ENCODE measurements at places on chromosomes 3 and 15.

DNA sequence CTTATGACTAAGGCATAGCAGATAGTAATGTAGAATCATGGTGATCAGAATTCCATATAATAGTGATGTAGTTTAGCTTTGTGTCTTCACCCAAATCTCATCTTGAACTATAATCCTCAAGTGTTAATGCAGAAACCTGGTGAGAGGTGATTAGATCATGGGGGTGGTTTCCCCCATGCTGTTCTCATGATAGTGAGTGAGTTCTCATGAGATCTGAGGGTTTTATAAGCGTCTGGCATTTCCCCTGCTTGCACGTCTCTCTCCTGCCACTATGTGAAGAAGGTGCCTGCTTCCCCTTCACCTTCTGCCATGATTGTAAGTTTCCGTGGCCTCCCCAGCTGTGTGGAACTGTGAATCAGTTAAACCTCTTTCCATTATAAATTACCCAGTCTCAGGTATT, 138.7 kb upstream of the CBLB start:
- DNase-seq: no peak

DNA sequence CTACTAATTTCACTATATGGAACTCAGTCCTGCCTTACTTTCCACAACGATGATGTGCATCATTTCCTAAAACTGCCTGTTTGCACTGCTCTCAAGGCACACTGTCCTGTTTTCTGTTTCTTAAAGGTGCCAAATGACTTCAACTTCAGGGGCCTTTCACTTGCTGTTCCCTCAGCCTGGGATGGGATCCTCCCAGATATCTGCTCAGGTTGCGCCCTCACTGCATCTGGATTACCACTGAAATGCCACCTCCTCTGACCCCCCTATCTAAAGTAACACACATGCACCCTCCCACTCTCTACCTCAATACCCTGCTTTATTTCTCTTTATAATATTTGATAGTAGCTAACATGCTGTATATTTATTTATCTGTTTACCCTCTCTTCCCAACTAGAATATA, 123.8 kb upstream of the CMC1 start:
- DNase-seq: no peak

- DNase-seq: no peak
These were observed 24.5 kb downstream of the CFAP100 start for GRCh38 chr3:126419151-126419703.

DNA sequence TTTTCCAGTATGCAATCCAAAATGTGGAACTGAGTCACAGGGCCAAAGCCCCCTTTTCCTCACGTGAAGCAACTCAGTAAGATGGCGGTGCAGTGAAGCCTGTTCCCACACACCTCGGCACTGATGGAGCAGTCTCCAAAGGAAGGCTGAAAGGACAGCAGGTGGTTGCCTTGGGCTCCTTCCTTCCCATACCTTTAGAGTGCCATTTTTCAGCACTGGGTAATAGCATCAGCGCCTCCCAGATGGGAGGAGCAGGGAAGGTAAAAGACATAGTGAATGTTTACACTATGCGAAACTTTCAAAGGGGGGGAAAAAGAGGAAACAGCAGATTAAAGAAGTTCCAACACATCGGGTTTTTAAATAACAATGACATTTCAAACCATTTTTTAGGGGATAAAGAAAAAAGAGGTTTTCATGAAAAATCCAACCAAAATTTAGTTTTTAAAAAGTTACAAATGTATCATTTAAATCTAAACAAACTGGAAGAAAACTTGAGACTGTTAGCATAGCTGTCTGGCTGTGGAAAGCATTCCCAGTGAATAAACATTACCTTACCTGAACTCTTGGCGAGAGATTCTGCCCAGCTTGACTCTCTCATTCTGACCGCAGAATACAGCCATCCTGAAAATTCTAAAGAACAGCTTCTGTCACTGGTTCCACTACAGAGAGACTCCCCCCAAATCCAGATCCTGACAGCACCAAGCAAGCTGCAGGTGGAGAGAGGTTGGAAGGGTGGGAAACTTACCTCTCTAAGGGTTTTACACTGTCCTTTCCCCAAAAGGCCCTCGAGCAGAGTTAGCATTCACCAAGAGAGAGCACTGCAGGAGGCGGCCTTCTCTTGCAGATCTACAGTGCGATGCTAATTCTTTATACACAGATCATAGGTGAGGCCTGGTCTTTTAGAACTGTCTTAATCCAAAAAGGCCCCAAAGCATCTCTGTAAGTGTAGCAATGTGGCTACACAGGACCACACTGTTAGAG, 32.6 kb downstream of the ABCC5 start:
- DNase-seq: no peak

DNA sequence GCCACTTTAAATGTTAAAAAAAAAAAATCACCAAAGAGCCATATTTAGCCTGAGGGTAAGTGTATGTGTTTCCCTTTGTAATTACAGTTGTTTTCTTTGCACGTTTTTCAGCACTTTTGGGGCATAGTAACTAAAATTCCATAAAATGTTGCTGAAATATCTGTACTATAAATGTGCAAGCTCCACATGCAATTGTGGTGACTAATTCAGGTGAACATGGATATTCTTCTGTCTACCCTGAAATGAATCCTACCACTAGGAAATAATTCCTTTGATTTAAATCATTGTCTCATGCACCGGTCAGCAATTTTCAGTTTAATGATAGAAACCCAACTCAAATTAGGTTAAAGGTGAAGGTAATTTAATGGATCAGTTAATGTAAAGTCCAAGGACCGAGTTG, 13.1 kb upstream of the TFG start:
- DNase-seq: no peak

- peak; percentile 47 for DNase-seq
These were observed 3.4 kb upstream of the RFTN1 start for GRCh38 chr3:16516695-16517481.

DNA sequence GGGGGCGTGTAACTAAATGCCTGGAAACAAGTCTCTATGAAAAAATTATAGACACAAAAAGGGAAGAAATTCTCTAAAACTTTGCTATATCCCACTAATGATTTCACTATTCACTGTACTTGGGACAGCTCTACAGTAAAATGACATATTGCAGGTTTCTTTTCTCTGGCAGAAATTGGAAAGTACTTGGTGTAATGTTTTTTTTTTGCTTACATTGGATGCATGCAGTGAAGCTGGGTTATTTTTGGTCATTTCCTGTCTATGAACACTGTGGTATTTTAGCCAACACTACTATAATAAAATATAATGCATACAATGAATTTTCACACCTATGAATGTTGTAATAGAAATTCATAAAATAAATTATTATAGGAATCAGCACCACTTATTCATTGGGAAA, 109.7 kb downstream of the LRRC49 start:
- DNase-seq: no peak

- DNase-seq: no peak
These were observed 732.4 kb upstream of the BCHE start for GRCh38 chr3:166569589-166569988.

GRCh38 chr15:41983621-41984571, 11.5 kb upstream of the EHD4 start:
- DNase-seq: no peak

DNA sequence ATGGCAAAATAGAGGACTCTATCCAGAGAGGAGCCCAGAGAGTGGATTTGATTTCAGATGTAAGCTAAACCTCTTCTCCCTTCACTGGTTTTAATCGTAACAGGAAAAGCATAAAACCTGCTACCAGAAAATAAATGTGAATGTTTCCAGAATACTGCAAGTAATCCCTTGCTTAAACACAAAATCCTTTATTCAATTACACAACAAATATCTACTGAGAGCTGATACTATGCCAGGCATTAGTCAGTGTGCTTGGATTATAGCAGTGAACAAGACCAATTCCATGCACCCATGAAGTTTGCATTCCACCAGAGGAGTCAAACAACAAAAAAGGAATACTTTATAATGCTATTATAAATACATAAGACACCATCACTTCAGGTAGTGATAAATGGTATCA, 15.1 kb downstream of the AVEN start:
- DNase-seq: no peak
